ENCODE measurements at places on chromosomes 11 and 22.
A peak's percentile ranks its signal among the peaks of the same experiment; 100 is the strongest.

- DNase-seq = no peak
Observed at GRCh38 chr11:63672936-63673539, 1.9 kb upstream of the ATL3 start.

DNA sequence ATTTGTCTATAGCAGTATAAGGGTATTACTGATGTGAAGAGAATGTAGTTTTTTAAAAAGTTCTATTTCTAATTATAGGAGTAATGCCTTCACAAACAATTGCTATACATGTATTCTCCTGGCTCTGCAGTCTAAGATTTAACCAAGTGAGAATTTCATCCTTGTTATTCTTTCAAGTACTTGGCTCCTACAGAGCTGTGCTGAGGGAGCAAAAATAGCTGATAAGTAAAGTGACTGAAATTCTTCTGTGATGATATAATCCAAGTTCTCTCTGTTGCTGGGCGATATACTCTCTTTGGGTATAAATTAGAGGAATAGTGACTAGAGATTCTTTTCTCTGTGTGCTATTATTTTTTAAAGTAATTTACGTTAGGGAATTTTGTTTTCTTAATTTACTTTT, 68.0 kb downstream of the PGR start:
- DNase-seq = no peak

DNA sequence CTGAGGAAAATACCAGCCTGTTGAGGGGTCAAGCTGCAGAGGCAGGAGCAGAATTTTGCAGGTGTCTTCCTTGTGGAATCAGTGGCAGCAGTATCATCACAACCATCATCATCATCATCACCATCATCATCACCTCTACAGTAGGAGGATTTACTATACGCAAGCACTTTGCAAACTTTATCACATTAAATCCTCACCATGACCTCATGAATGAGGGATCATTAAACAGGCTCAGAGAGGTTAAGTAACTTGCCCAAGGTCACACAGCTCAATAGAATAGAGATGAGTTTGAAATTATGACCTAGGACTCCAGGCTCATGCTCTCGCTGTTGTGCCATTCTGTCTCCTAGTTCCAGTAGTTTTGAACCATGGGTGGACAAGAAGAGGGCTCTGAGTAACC, 25.6 kb downstream of the PTPN5 start:
- no peak for DNase-seq

DNA sequence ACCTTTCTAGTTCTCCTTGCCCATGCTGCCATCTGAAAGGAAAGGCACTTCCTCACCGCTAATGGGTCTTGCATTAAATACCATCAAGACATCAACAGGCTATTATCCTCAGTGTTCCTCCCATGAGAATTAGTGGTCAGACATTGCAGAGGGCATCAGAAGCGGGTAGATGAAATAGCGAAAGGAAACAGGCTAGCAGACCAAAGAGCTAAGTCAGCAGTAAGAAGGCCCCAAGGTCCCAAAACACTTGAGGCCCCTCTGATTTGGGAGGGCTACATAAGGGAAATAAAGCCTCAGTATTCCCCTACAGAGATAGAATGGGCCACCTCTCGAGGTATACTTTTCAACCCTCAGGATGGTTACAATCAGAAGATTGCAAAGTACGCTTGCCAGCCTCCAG, 12.9 kb downstream of the KCNJ11 start:
- DNase-seq = no peak

GRCh38 chr11:35419830-35420333, 524 bp upstream of the SLC1A2 start:
- peak; percentile 18 for DNase-seq
